ENCODE measurements at places on chromosomes 2 and 18.
A peak's percentile ranks its signal among the peaks of the same experiment; 100 is the strongest.

GRCh38 chr18:22204214-22204536 lies 34.8 kb downstream of the GATA6 start:
- no peak for DNase-seq

DNA sequence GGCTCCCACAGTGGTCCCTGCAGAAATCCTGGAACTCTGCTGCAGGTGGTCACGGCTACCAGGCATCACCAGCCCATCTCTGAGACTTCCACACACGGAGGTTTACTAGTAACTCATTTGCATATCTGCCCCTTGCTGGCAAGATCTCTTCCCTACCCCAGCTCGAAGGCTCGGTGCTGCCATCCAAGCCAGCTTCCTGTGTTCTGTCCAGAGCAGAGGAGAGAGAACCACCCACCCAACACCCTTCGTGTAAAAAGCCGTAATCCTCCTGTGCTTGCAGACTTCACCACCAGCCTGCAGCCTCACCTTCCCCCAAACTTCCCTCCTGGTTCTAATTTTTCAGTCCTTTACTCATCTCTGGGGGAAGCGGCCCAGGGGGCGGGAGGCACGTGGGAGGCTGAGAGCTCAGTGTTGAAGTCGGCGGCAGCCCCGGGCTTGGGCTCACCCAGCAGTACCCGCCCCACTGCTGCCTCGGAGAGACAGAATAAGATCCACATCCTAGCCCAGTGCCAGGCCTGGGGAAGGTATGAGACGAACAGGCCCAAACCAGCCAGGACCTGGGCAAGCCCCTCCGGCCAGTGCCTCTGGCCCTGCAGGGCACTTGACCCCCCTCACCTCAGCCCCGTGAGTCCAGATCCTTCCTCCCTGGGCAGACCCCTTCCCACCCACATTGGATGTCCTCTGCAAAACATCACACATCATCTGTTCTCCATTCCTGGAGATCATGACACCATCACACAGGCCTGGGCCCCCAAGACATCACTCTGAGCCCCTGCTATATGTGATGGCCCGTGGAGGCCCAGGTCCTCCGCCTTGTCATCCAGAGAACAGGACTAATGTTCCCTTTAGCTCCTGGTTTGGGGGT lies 145.8 kb upstream of the ID2 start:
- no peak for DNase-seq

DNA sequence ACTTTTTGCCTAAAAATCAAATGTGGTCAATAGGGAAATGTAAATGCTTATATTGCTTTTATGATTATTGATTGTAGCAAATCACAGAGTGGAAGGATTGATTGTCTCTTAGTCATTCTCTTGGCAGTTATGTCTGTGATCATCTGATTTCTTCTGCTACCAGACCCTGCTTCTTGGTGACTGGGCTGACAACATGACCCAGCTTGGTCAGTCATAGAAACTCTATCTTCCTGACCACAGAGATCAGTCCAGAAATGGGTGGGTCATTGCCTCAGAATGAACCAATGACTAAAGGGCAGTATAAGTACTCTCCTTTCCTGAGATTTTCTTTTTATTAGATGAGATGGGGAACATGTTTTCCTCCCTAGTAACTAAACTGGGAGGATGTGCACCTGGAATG lies 87.6 kb downstream of the MAIP1 start:
- no peak for DNase-seq

GRCh38 chr2:174209325-174209724 lies 39.0 kb downstream of the OLA1 start:
- DNase-seq: no peak

GRCh38 chr2:195468771-195469170 lies 188.3 kb upstream of the SLC39A10 start:
- DNase-seq: no peak

GRCh38 chr2:18836436-18836835 lies 247.1 kb upstream of the NT5C1B start:
- DNase-seq: no peak

DNA sequence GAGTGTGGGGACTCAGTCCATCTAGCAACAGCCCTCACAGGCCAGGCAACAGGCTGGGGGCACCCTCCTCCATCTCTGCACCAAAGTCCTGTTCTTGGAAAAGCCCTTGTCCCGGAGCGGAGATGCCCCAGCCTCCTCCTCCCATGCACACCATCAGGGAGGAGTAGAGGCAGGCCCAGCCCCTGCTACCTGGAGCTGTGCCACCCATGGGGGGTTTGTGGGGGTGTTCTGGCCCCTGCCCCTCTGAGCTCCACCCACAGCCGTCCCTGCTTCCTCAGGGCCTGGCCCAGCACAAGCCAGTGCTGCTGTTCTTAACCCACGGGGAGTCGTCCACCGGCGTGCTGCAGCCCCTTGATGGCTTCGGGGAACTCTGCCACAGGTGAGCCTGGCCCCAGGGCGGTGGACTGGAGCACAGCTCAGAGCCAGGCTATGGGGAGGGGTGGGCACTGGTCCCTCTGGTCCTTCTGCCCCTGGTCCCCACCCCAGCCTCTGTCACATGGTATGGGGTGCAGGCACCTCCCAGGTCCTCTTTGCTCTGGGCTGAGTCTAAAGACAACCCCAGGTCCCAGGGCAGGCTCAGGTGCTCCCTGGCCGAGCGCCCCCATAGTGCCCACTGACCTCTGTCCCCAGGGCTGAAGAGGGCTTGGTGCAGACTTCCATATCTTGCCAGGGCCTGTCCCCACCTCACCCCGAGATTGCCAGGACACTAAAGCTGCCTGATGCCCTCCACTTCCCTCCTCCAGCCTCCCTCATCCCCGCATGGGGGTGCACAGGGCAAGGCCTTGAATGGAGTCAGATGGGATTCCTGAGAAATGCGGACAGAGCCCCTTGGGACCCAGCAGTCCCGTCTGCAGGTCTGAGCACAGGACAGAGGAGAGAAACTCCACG lies 2.7 kb downstream of the AGXT start:
- no peak for DNase-seq

DNA sequence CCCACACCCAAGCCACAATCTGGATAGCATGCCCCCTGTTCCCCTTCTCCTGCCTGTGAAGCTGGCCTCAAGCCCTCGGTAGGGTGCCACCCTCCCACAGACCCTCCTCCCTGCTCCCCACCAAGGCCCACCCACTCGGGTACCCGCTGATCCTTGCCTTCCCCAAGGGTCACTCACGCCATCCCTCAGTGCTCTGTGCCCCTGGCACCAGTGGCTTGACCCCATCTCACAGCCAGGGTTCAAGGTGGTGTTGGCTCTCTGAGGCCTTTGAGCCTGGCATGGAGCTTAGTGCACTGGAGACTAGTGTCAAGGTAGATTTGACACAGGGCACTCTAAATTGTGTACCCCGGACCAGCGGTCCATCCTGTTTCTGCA lies 11.9 kb downstream of the ADRA2B start:
- DNase-seq: peak; percentile 70

DNA sequence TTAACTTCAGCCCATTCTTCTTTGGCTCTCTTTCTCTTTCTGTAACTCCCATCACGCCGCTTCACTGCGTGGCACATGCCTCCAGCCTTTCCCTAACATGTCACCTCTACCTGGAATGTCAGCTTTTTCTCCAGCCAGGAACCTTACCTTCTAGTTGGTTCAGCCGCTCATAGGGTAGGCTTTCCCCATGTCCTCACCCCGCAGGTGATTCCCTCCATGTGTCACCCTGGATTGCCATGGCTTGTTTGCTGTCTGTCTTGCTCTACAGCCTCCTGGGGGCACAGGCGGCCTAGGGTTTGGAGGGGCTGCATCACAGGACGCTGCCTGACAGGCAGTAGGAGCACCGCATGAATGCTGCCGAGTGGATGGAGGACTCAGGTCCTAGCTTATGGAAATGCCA lies 39.2 kb downstream of the ARHGEF4 start:
- DNase-seq: peak; percentile 52

GRCh38 chr18:24877546-24877945 lies 417.1 kb downstream of the HRH4 start:
- DNase-seq: no peak

DNA sequence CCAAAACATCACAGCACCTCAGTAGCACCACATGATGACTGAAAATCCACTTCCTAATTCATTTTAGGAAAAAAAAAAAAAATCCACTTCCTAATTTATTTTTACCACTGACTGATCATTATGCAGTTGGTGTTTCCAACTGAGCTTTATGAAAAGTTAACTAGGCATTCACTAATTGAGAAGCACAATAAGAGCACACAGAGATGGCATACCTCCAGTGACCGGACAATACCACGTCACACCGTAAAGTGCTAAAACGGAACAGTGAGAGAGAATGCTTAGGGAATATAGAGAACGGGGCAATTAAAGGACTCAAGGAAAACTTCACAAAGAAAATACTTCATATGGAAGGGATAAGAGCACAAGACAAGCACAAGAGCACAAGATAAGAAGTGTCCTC lies 212.5 kb downstream of the NBAS start:
- no peak for DNase-seq

DNA sequence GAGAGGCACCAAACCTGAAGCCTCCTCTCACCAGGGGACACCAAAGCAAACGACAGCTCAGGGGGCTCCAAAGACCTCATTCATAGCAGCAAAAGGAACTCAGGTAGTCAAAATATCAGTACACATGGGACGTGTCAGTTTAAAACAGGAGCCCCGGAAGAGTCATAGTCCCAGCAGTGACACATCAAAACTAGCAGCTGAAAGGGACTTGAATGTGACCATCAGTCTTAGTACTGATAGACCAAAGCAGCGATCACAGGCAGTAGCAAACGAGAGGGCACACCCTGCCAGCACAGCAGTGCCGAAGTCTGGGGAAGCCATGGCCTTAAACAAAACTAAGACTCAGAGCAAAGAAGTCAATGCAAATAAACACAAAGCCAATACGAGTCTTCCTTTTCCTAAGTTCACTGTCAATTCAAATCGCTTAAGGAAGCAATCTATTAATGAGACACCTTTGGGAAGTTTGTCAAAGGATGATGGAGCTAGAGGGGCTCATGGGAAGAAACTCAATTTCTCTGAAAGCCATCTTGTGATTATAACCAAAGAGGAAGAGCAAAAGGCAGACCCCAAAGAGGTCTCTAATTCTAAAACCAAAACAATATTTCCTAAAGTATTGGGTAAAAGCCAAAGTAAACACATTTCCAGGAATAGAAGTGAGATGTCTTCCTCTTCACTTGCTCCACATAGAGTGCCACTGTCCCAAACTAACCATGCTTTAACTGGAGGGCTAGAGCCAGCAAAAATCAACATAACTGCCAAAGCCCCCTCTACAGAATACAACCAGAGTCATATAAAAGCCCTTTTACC lies 1.2 kb downstream of the GALNT5 start:
- DNase-seq: no peak

- DNase-seq: no peak
Observed at GRCh38 chr2:32095671-32096070, 32.3 kb downstream of the SPAST start.

DNA sequence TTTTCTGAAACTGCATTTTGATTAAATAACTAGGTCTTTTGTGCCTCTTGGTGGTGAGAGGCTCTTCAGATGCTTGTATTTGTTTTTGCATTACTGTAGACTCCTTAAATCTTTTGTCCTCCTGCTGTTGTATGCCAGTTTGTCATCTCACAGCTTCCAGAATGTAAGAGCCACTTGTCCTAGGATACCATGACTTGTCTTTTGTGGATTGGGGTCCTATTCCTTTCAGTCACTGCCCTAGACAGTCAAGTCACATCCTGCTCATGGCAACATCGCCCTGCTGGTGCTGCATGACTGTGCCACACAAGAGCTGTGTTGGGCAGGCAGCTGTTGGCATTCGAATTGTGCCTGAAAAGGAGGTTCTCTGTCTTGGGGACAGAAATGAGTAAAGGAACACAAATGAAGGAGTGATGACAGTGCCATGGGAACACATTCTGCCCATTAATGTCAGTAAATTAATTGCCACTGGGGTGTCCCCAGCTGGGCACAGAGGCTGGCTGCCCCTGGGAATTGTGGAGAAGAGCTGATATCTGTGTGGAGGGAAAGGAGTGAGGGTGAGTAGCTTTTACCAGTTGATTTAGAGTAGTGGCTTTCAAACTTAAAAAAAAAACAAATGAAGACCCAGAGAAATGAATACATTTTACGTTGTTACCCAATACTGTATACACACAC lies 140.3 kb downstream of the ARL6IP6 start:
- no peak for DNase-seq

GRCh38 chr2:45935791-45936622 lies 284.5 kb downstream of the PRKCE start:
- DNase-seq: peak; percentile 98

DNA sequence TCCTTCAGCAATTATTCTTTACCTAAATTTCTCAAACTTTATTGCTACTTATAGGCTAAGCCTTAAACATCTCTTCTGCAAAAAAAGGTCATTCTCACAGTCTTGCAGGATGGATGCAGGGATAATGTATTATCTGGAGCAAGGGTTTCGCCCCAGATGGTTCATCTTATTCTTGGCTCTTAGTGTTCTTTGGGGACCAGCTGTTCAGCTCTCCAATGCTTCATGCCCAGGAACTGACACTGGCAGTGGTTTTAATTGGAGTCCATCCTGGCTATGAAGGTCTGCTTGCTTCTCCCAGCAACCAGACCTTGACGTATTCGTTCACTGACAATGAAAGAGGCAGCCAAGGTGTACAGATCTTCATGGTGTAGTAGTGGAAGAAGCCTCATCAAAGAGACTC lies 331.9 kb downstream of the SLC8A1 start:
- no peak for DNase-seq

GRCh38 chr2:28359222-28360057 lies 33.2 kb upstream of the FOSL2 start:
- DNase-seq: no peak

GRCh38 chr2:106119074-106119473 lies 75.0 kb downstream of the UXS1 start:
- DNase-seq: no peak

DNA sequence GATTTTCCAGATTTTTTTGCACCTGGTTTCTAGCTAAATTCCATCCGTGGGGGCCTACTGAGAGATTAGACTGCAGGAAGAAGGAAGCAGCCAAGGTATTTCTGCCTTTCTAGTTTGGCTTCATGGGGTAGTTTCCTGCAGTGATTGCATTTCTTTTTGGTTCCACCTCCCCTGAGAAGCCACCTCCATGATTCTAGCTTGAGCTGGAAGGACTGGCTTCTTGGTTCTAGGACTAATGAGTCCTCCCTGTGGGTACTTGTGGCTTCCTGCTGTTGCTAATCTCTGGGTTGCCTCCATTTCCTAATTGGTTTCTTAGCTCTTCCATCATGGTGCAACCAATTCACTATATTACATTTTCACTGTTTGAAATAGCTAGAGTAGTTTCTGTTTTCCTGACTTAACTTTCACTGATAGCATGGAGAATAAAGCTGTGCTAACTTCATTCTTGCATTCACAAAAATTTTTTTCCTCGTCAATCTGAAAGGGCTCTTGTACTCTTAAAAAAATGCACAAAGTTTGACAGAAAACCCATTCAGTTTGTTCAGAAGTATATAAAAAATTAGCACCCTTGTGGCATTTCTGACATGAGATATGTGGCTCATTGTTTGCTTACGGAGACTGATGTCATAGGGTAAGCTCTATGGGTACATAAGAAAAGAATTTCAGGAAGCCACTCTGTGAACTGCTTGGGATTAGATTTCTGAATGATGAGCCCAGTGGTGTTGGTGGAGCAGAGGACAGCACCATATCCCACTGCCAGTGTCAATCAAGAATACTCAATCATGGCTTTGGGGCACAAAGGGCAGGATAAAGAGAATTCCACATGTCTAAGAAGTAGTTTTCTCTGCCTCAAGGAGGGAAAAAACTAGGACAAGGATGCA lies 242.8 kb upstream of the RBMS1 start:
- DNase-seq: no peak

GRCh38 chr2:102253140-102253752 lies 58.1 kb upstream of the IL1RL1 start:
- no peak for DNase-seq

- no peak for DNase-seq
Observed at GRCh38 chr2:20471148-20471547, 24.3 kb downstream of the RHOB start.

- DNase-seq: no peak
Observed at GRCh38 chr2:179454443-179455171, 190.0 kb upstream of the SESTD1 start.
